NCI-H526 (cell line): ENCODE measurements at places on chromosomes 6 and 20.

GRCh38 chr6:8139451-8139850 lies 37.1 kb upstream of the EEF1E1 start:
- DNase-seq: no peak

DNA sequence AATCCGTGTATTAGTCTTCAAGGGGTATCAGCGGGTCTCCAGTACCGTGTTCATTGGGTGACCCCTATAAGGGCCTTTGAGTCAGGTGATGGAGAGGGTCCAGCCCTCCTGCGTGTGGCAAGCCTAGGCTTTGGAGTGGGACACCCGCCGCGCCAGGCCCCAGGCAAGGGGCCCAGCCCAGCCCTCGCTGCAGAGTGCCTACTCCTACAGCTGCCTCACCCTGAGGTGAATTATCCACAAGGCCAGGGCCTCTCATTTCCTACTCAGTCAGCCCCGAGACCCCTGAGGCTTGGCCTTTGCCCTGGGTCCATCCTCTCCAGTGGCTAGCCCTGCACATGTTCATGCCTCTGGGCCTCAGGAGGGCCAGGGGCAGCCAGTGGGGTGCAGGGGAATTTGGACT lies 45.1 kb downstream of the TMEM242 start:
- no peak for DNase-seq

DNA sequence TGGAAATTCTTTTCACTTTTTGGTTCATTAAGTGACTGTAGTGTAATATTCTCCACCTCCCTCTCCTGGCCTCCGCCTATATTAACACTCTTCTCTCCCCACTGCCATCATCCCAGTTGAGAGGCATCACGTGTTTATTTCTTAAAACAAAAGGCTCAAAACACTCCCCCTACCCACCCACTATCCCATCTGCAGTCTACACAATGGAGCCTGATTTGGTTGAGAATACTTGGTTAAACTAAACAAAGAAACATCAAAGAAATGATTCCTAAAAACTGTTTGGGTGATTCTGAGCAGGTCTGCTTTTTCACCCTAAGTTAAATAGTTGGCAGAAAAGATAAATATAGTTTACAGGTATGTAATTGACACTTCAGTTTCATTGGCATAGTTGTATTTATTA lies 5.9 kb downstream of the TFAP2B start:
- DNase-seq: no peak

DNA sequence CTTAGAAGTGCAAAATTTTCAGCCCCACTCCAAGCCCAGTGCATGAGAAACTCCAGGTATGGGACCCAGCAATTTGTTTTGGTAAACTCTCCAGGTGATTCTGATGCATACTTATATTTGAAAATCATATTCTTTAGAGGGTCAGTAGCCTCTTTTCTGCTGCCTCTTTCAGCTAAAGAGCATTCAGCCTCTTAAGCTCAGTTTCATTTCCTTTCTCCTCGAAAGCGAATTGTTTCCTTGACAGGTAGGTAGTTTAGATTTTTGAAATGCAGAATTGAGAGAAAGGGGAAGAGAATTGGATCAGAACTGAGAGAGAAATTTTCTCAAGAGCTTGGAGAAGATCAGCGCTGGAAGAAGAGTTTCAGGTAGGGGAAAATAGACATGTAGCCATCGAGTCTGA lies 995.8 kb upstream of the FLRT3 start:
- no peak for DNase-seq

DNA sequence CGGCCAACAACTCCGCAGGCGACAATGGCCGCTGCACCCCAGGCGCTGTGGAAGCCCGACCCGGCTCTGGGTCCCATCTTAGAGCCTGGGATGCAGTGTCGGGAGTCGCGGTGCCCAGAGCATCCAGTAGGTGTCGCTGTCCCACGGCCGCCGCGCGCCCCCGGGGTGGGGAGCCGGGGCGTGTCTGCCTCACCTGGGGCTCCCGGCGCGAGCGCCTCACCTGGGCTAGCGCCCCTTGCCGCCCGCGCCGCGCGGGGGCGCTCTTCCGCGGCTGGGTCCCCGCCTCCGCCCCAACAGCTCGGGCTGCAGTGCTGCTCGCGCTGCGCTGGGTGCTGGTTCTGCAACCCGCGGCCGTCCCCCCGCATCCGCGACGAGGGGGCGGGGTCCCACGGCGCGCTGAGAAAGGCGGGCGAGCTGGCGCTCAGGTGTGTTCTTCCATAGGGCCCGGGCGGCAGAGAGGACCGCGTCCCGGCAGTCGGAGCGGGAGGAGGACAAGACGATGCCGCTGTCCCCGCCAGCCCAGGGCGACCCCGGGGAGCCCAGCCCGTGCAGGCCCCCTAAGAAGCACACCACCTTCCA lies at the start of gene CRYBG1:
TSS of gene CRYBG1 (plus strand) at position 308 of the 579 bp plus-strand sequence. CDS start at position 500, 192 bp downstream.
- peak; percentile 89 for DNase-seq

GRCh38 chr6:137272403-137272802 lies 53.2 kb upstream of the IFNGR1 start:
- DNase-seq: no peak

DNA sequence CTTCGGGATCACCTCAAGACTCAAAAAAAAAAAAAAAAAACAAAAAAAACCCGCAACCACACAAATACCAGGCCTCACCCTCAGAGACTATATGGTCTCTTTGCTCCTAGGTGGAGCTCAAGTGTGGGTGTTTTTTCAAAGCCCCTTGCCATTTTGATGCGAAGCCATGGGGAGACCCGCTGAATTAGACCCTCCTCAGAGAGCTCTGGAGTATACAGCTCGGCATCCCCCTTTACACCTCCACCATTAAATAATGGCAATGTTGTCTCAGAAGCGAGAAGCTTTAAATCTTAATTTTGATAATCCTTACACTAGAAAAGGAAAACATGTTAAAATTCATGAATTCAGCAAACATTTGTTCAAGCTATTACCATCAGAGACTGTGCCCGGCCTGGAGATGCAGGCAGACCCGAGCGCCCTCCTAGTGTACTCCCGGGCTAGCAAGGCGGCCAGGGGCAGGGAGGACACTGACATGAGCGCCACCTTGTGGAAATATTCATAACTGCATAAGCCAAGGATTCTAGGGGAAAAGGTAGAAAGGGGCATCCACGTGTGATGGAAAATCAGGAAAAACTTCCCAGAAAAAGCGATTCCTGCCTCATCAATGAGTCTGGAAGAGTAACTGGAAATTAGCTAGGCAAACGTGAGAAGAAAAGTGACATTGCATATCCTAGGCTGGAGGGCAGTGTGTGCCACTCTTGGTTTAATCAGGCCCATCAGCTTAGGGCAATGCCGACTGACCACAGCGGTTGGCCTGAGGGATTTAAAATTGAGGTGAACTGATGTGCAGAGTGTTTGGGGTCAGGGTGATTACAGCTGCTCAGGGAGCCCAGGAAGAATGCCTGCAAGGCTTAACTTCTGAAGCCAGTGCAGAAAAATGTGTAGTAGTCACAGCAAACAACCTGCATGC lies 72.5 kb downstream of the B3GAT2 start:
- DNase-seq: peak; percentile 80

- no peak for DNase-seq
These were observed 215.8 kb upstream of the RREB1 start for GRCh38 chr6:6891949-6892461.

DNA sequence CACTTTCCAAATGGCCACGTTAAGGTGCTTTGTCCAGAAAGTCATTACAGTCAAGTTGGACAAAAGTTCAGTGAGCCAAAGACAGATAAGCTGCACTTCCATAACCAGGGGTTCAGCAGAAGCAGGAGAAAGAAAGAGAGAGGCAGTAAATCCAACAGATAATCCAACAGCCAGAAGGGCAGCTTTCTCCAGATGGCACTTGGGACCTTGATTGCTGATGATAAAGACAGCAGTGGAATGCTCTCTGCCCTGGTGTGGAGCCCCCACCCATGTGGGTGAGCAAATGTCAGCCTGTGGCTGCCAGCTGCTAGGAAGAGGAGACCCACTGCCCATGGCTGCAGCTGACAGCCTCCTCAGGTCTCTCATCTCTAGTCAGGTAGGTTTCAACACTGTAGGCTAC lies 18.7 kb upstream of the NRSN1 start:
- DNase-seq: no peak

GRCh38 chr6:20197251-20197650 lies 15.0 kb downstream of the MBOAT1 start:
- DNase-seq: no peak

DNA sequence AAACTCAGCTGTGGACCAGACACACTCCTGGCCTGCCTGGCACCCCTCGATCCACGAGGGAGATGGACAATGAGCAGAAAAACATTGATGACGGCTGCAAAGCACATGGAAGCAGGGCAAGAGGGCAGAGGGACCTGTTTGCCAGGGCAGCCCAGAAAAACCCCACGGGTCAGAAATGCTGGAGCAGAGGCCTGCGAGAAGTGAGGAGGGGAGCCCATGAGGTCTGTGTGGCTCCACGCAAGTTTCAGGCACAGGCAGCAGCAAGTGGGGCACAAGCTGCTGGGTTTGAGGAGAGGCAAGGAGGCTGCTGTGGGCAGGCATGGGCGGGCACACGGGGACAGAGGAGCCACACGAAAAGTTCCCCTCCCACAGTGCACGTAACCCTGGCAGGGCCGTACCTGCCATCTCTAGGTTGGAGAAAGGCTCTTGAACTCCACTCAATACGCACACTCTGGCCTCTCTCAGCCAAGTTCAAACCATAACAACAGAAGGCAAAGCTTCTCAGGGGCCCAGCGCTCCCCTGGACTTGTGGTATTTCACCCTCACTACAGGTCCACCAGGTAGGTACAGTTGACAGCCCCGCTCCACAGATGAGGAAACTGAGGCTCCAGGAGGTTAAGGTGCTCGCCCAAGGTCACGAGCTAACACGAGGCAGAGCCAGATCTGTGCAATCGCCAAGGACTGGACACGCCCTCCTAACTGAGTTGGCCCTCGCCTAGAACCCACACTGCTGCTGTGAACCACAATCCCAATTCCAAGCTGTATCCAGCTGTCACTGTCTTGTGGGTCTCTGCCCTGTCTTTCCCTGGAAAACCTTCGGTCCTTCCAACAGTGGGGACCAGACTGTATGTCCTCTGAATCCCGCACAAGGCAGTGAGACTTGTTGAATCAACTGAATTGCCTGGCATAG lies 108.2 kb downstream of the NOL4L start:
- DNase-seq: no peak

- DNase-seq: no peak
These were observed 525.3 kb upstream of the JARID2 start for GRCh38 chr6:14720411-14721102.

DNA sequence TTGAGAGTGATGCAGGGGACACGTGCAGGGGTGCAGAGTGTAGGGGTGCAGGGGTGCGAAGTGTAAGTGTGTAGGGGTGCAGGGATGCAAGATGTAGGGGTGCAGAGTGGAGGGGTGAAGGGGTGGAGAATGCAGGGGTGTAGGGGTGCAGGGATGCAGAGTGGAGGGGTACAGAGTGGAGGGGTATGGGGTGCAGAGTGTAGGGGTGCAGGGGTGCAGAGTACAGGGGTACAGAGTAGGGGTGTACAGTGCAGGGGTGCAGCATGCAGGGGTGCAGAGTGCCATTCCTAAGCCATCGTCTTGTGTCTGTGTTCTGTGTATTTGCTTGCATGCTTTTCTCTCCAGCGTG lies 345.4 kb downstream of the TAF4 start:
- DNase-seq: no peak

GRCh38 chr6:36713846-36714245 lies 16.2 kb downstream of the RAB44 start:
- no peak for DNase-seq
